ENCODE measurements at places on chromosomes 5 and 9.

DNA sequence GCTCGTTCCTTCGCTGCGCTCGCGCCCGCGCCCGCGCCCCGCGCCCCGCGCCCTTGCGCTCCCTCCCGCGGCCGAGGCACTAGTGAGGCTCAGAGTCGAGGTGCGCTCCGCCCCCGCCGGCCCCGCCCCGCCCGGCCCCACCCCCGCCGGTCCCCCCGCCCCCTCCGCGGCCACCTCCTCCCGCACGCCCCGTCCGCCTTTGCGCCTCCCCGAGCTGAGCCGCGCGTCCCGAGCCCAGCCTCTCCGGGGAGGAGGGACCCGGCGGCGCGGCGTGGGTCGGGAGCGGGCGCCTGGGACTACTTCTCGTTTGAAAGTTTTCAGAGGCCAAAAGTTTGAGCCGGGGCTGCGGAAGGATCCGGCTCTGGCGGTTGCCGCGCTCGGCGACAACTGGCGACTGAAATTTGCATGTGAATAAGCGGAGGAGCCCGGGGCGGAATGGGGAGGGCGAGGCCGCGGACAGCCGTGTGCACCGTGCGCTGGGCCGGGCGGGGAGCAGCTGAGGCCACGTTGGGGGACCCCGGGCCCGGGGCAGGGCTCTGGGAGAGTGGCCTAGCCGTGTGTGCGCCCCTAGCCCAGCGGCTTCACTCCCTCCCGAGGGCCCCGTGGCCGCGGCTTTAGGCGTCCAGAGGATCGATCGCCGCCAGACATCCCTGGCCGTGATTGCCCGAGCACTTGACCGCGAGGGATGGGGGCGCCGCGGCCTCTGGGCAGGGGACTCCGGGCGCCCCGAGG lies at the start of gene NOTCH1:
Gene NOTCH1, minus strand, starts transcription at position 84 of the 732 bp plus-strand sequence. CDS start 262 bp downstream, outside the sequence.
- peak; percentile 59 for DNase-seq

GRCh38 chr5:69202497-69202896 lies 13.1 kb downstream of the CENPH start:
- no peak for DNase-seq

DNA sequence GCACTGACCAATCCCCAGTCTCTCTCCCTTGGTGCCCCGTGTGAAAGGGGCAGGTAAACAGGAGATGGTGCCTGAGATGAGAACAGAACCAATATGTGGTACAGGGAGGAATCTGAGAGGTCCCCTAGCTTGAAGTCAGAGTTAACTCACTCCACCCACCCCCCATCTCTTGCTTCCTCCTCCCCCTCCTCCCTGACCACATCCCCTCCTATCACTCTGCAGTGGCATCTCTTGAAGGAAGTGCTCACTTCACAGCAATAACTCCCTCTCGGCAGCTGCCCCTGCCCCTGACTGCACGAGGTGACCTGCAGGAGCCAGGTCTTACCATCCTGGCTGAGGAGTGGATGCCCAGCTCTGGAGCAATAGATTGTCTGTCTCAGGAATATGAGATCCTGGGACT lies 224.0 kb downstream of the GAS1 start:
- DNase-seq, result no peak

GRCh38 chr9:100125910-100126309 lies 26.9 kb downstream of the INVS start:
- no peak for DNase-seq

GRCh38 chr9:127524373-127524772 lies 73.1 kb downstream of the LRSAM1 start:
- DNase-seq, result no peak

DNA sequence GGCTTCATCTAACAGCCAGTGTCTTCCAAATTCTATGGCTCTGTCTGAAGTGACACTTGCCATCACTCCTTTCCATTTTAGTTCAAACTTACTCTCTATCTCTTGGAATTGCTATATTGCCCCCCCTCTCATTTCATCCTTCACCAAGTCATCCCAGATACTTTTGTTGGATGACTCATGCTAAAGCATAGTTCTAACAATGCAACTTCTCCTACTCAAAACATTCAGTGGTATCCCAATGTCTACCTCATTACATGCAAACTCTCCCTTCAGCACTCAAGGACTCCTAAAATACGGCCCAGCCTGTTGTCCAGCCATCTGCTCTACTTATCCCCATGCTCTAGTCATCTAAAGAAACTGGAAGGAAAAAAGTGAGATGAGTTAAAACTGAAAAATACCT lies 171.6 kb downstream of the RASEF start:
- DNase-seq, result no peak

GRCh38 chr9:104826079-104826775 lies 62.3 kb downstream of the NIPSNAP3B start:
- DNase-seq, result no peak

DNA sequence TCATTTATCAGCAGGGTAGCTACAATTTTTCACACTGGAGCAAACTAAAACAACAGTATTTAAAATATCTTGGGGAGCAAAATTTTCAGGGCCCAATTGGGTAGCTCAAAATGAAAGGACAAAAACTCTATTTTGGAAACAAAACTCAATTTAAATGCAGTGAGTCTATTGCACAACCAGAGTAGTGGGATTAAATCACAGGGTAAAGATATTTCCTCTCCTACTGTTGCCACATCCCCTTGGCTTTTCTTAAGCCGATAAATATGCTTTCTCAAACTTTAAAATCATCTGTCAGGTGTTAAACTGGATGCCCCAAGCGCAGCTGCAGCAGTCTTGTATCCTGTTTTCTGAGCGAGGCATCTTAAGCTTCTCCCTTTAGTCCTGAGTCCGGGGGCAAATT lies 1474.3 kb upstream of the CDH9 start:
- no peak for DNase-seq

- peak; percentile 81 for DNase-seq
Observed at GRCh38 chr5:91281401-91281800, 101.7 kb downstream of the ARRDC3 start.

DNA sequence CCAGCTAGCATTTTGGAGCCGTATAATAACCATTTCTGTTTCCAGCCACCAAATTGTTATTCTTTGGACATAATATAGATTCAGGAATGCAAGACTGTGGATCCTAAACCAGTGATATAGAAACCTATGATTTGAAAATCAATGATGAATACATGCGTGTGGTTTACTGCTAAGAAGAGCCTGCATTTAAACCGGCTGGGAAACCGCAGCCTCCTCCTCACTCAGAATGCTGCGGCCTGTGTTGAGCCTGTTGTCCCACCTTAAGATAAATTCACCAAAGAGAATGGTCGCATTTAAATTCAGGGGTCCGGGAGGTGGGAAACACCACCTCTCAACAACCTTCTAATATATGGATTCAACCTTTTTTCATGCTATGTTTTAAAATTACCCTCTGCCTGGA lies 148.0 kb downstream of the MEF2C start:
- DNase-seq, result no peak

- peak; percentile 41 for DNase-seq
Observed at GRCh38 chr9:97386733-97387503, 25.0 kb upstream of the TDRD7 start.

DNA sequence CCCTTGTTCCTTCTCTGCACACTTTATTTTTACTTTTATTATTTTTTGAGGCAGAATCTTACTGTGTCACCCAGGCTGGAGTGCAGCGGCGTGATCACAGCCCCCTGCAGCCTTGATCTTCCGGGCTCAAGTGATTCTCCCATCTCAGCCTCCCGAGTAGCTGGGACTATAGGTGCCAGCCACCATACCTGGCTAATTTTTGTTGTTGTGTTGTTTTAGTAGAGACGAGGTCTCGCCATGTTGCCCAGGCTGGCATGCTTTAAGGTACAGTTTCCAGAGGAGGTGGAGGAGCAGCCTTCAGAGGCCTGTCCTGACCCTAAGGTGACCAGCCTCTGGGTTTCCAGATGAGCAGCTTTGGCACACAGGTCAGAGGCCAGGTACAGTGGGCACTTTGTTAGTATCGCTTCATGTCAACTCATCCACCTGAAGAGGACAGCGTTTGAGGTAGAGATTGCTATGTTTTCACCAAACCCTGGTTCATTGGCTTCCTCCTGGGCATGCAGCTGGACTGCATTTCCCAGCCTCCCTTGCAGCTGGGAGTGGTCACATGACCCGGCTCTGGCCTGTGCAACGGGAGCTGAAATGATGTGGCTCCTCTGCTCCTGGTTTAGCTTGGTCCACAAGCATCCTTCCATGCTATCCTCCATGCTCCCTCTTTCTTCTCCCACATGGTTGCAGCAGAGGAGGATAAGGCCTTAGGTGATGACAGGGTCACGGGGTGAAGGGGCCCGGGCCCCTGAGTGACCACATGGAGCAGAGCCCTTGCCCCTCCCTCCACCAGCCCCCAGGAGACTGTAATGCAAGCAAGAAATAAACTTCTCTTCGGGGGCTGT lies 139.3 kb upstream of the IER5L start:
- DNase-seq, result peak; percentile 38

GRCh38 chr5:172051643-172052339 lies 45.4 kb upstream of the FBXW11 start:
- no peak for DNase-seq

GRCh38 chr5:151040211-151040747 lies 19.9 kb downstream of the GPX3 start:
- DNase-seq, result no peak

- no peak for DNase-seq
Observed at GRCh38 chr5:107500347-107500746, 170.4 kb downstream of the EFNA5 start.

GRCh38 chr9:127739614-127740330 lies 4.7 kb upstream of the TOR2A start:
- no peak for DNase-seq

GRCh38 chr9:98080780-98081179 lies 24.2 kb downstream of the NANS start:
- no peak for DNase-seq

DNA sequence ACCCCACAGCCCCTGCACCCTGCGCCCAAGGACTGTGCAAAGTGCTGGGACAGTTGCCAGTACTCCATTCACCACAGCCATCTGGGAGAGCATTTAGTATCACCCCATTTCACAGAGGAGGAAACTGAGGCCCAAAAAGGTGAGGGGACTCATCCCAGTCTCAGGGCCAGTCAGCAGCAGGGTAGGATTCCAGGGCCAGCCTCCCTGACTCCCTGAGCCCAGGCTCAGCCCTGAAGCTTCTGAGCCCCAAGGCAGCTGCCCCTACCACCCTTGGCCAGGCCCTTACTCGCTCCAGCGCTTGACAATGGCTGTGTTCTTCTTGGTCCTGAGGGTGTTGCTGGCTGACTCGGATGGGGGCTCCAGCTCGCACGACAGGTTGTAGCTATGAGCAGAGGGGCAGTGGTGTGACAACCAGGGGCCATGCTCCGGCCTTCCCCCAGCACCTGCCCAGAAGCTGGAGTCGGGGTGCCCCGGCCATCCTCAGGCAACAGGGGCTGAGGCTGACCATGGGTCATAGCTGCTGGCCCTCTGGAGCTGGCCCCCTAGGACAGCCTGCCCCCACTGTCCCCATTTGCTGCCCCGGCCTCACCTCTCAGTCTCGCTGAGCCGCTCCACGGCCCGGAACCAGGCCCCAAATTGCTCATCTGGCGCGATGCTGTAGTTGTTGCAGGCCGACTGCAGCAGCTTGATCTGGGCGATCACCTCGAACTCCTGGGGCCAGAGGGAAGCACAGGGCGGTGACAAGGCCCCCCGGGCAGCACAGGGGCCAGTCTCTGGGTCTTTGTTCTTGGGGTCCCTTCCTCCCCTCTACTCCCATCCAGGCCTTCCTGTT lies 18.6 kb downstream of the RALGDS start:
- DNase-seq, result no peak

- DNase-seq, result no peak
Observed at GRCh38 chr5:173451651-173452050, 123.4 kb upstream of the STC2 start.

DNA sequence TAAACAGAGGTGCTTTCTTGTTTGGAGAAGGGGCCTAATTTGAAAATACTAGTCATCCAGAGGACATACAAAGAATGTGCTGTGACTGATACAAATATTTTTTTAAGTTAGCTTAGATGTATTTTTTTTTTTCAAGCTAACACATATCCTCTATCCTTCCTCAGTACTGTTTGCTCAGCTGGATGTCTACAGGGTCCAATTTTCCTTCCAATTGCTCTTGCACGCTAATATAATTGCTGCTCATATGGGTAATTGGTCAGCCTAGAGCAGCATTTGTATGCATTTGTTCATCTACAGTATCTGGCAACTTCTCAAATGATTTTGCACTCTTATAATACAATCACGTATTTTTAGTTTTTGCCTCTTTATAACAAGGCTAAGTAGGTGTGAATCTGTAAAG lies 84.7 kb downstream of the ZDHHC21 start:
- no peak for DNase-seq

- DNase-seq, result no peak
Observed at GRCh38 chr9:93188426-93189368, 4.8 kb downstream of the WNK2 start.

GRCh38 chr5:110034056-110034600 lies 344.4 kb downstream of the MAN2A1 start:
- DNase-seq, result no peak

GRCh38 chr5:180389252-180390101 lies 36.3 kb upstream of the GFPT2 start:
- no peak for DNase-seq

DNA sequence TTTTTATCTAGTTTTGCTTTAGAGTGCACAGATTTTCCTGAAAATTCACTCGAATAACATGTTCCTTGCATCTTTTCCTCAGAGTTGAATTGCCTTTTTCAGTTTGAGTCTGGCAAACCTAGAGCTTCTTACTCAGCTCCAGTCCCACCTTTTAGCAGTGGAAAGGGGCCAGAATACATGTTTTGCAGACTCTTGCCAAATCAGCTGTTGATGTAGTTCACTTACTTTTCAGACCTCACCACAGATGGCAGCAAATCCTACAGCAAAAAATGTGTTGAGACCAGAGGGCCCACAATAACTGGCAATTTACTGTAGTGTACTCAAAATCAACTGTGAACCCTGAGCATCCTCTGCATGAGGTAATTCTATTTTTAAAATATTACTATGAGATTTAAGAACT lies 545.2 kb upstream of the ACO1 start:
- peak; percentile 15 for DNase-seq

- no peak for DNase-seq
Observed at GRCh38 chr9:26947736-26948135, 694 bp upstream of the PLAA start.

DNA sequence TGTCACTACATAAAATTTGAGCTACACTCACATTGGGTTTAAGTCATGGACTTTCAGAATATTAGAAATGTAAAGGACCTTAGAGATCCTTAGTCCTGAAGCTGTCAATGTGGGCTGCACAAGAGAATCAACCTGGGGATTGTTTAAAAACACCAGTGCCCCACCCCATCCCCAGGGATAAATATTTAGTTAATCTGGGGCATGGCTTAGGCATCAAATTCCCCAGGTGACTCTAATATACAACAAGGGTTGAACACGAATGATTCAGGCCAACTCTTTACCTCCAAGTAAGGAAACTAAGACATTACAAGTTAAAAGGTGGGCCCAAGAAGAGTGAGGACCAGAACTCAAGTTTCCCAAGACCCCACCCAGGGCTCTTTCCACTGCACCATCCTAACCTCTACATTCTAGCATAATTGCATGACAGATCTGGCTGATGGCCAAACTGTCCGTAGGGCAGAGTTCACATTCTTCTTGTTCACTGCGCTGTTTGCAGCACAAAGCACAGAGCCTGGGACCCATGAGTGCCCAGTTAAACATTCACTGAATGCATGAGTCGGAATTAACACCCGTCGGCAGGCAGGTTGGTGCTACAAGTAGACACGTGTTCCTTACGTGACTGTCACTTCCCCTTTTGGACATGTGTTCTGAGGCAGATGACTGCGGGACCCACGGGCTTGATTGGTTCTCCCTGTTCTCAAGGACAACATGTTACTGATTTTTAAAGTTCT lies 25.2 kb downstream of the CYFIP2 start:
- DNase-seq, result no peak
